Ovary (tissue), 10 donors: ENCODE measurements at places on chromosomes 13 and 19. TPM values are rescaled to one million over a fixed set of nuclear protein-coding genes. Genes with fewer than 3 reads are reported as not detected.
A peak's percentile ranks its signal among the peaks of the same experiment; 100 is the strongest.

Gene SMAD9
- 26.5 TPM for total RNA-seq

- DNase-seq, result peak; percentile 49
Measured at GRCh38 chr13:79749984-79750551, 269.1 kb downstream of the NDFIP2 start.

DNA sequence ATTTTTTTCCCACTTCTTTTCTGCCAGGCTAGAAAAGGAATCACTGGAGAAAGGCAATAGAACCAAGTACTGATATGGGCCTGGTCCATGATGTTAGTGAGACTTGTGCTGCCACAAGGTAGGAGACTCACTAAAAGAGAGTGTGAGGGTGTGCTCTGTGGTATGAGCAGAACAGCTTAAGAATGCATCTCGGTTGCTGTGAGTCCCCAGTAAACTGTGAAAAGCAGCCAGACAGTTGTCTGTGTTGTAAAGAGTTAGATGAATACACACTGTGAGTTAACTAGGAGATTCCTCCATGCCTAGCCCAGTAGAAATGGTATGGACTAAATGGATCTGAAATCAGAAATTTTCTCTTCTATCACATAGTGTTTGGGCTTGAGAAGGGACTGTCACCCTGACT is 1177.3 kb upstream of the MIR17HG start:
- no peak for DNase-seq

Gene RXFP2
- total RNA-seq, result not detected

DNA sequence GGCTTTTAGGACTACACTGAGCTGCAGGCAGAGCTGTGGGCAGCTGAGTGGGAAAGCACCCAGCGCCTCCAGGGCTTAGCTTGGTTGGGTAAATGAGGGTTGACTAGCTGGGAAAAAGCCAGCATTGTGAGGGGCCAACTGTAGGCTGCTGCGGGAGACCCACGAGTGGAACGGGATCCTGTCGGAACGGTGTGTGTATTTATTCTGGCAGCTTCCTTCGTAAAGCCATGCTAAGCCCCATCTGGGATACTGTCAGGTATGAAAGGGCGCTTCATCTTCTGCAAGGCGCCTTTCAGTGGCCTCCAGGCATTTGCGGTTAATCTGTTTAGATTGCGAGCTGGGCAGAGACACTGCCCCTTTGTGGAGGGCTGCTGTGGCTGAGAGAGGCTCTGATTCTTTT is 39.5 kb upstream of the CNMD start:
- no peak for DNase-seq

- no peak for DNase-seq
Measured at GRCh38 chr19:52665529-52665928, 27.4 kb upstream of the ZNF83 start.

GRCh38 chr19:34229721-34230120 is 24.6 kb upstream of the GARRE1 start:
- DNase-seq, result no peak

DNA sequence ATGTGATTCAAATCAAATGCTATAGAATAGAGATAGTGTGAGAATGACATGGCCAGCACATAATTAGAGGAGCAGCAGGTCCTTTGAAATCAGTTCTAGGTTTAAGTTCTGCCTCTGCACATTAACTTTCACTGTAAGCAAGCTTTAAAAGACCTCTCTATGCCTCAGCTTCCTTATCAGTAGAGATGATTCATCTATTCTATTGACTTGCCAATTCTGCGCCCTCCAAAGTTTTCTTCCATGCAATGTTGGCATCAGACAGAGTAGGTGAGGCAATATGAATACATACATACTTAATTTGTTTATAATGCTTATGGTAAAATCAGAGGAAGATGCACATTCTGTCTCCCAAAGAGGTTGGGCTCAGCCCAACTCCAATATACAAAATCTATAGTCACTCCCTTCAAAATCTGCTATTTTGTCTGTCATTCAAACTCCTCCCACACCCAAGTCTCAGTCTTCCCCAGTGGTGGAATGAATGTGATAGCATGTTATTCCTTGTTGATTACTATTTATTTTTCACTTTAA is 525.5 kb downstream of the RFC3 start:
- DNase-seq, result no peak

Gene JSRP1
- not detected for total RNA-seq

Gene ZNF547
- 4.7 TPM for total RNA-seq

Gene SAE1
- 64.8 TPM for total RNA-seq

DNA sequence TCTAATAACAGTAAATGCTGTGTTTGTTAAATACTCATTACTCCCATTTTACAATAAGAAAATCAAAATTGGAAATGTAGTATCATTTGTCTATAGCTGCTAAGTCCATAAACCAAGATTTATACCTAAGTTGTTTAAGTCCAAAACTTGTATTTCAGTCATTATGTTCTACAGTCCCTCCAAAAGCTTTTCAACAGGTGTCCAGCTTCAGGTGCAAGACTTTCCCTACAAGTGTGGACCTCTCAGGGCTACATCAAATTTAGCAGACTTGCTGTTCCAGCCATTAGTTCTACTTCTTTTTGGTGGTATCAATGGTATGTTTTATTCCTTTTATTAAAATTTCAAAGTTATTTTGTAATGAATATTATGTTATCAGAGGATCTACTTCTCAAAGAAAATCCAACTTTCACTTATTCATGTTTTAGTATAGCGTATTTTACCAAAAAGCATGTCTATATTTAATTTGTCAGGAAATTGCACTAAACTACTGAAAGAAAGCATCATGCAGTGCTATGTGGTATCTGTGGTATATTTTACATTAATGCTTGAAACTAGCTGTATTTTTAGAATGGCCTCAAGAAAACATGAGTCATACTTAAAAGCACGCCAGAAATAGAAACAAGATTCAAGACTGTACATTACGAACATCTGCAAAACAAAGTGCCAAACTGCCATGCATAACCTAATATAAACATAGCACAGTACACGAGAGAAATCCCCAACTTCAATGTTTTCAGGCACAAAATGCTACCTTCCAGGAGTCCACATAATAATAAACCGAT is 44.5 kb downstream of the VWA8 start:
- no peak for DNase-seq

- DNase-seq, result no peak
Measured at GRCh38 chr19:43747557-43748204, 7.1 kb downstream of the SMG9 start.

DNA sequence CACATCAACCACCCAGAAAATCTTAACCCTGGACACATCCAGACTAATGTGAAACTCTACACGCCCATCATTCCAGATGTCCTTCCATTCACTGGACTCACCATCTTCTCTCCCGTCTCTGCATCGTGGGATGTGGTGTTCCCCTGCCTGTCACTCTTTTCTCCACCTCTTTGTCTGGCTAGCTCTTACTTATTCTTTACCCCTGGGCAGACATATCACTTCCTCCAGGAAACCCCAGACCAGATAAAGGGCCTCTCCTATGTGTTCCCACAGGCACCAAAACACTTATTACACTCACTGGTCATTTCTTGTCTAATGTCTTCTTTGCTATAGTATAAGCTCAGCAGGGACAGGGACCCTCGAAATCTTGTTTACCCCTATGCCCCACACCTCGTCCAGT is 109.3 kb upstream of the IPO5 start:
- no peak for DNase-seq

- no peak for DNase-seq
Measured at GRCh38 chr19:35248310-35249145, at the start of gene LSR. TSS of gene LSR (plus strand) at chr19:35249002. CDS start at chr19:35249023, 21 bp downstream.

DNA sequence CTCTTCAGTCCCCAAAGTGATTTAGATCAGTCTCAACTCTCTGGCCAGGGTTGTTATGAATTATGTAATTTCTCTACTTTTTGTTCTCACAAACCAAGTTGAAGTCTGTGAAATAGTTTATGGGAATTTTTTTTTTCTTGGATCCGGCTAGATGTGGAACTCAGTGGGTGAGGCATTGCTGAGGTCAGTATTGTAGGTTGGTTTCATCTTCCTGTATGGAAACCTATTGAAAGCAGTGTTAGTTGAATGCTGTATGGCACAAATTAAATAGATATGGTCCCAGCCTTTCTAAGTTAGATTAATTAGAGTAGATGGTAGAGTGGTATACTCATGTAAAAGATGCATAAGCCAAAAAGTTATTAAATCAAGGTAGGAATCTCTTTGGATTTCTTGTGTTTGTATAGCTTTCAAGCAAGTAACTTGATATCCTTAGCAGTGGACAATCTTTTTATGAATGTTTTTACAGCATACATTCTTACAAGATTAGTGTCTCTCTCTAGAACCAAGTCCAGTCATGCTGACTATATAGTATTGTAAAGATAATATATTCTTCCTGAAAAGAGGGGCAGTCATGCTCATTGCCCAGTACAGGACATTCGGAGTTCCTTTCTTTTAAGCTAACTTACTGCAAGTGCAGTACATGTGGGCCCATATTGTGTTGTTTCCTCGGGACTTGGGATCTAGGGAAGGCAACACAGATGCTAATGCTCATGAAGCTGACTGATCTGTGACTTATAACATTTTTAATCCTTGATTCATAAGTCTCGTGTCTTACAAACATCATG is 2541.1 kb downstream of the PCDH9 start:
- DNase-seq, result no peak

GRCh38 chr13:111909971-111910671 is 156.8 kb upstream of the SOX1 start:
- DNase-seq, result no peak

- no peak for DNase-seq
Measured at GRCh38 chr13:40146063-40146462, 490.6 kb downstream of the COG6 start.

DNA sequence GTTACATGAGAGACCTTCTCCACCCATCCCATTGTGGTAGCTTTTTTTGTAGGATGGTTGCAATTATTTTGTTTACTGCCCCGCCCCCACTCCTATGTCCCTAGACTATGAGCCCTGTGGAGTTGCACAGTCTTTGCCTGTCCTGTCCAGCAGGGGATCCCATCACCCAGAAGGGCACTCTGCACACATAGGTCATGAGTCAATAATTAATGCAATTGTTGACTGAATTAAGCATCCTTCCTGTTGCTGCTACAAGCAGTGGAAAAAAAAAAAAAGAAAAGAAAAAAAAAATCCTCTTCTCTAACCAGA is 14.2 kb downstream of the C19orf81 start:
- DNase-seq, result no peak

Gene LRRC63
- total RNA-seq, result 0.20 TPM

Gene CLDN10
- 2.0 TPM for total RNA-seq

Gene URAD
- not detected for total RNA-seq

- peak; percentile 72 for DNase-seq
Measured at GRCh38 chr19:47723581-47723940, 10.3 kb downstream of the EHD2 start.

- DNase-seq, result no peak
Measured at GRCh38 chr13:35448465-35448864, 28.0 kb downstream of the MAB21L1 start.

DNA sequence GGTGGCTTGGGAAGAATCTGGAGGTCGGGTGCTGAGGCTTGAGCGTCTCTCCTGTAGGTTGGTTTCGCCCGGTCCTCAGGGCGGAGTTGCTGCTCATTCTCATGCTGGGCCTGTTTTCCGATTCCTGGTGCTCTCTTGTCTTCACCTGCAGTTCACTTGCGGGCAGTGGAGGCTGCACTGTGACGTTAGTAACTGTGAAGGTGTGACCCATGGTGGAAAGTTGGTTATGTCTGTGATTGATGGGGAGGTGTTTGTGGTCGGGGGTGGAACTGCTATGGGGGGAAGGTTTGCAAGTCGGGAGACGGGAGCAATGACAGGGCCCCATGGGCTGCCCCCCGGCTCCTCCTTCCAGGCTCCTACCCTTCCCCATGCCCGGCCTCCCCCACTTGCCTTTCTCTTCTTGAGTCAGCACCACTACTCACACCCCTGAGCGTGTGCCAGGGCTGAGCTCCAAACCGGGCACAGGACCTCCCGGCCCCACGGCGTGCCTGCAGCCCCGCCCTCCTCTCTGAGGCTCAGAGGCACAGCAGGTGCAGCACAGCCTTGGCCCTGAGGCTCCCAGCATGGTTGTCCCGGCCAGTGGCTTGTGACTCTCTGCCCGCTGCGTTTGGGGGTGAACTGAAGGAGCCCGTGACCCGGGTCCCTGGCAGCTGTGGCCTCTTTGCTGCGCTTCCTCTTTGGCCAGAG is 79.1 kb downstream of the ATP11A start:
- no peak for DNase-seq

GRCh38 chr13:98877936-98878335 is 99.9 kb downstream of the DOCK9 start:
- no peak for DNase-seq

GRCh38 chr19:1226227-1226518 is 11.6 kb downstream of the CBARP start:
- no peak for DNase-seq

DNA sequence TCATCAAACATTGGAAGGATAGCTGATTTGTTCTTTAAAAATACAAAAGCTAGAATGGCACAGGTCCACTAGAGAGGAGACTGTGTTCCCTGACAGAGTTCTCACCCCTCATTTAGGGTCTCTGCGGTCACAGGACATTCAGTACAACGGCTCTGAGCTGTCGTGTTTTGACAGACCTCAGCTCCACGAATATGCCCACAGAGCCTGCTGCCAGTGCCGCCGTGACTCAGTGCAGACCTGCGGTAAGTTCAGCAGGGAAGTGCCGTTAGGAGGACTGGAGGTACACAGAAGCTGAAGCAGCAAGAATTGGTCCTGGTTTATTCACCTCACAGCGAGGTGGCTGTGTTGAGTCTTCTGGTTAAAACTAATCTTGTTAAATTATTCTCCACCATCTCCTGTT is 90.0 kb downstream of the TNFRSF19 start:
- DNase-seq, result no peak

DNA sequence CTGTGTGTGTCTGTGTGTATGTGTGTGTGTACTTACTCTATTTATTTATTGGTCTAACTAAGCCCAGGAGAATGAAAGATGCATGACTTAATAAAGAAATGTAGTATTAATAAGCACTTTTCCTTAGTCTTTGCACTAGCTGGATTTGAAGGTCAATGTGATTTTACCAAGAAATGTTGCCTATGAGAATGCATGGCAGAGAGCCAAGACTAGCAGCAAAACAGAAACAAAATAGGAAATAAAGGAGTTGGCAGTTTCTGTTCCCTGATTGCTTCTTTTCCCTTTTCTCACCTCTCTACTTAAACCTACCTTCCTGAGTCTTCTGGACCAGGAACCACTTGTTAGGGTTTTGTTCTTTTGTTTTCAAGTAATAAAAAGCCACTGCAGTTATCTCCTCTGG is 286.1 kb downstream of the KCTD12 start:
- no peak for DNase-seq

GRCh38 chr13:75052616-75053015 is 429.4 kb downstream of the TBC1D4 start:
- no peak for DNase-seq

- no peak for DNase-seq
Measured at GRCh38 chr13:112366907-112367646, 9.1 kb upstream of the SPACA7 start.

- no peak for DNase-seq
Measured at GRCh38 chr19:4543842-4544647, 4.2 kb upstream of the LRG1 start.

GRCh38 chr13:104759069-104759468 is 1692.9 kb upstream of the SLC10A2 start:
- DNase-seq, result no peak

Gene TMEM221
- total RNA-seq, result 7.5 TPM

DNA sequence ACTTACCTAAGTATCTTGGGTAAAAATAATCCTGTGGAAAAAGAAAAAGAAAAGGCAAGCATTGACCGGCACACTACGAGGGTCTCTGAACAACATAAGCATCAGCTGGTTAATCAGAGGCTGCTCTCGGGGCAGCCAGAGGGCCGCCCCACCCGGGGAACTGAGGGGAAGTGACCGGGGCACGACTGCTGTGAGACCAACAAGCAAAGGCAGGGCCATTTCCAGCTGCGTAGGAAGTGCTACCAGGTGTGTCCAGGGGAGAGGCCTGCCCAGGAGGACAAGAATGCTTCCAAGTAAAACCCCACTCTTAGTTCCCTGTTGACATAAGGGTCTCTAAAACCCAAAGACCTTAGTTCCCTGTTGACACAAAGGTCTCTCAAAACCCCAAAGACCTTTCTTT is 15.9 kb downstream of the GAS6 start:
- no peak for DNase-seq
